HCT116 (cell line): ENCODE measurements at places on chromosomes 1 and 21. TPM values are rescaled to one million over a fixed set of nuclear protein-coding genes. Genes with fewer than 3 reads are reported as not detected.

PTGS2 gene
- 0.91 TPM for total RNA-seq

MIXL1 gene
- not detected for total RNA-seq

ELAPOR1 gene
- total RNA-seq = 0.57 TPM

OPRD1 gene
- not detected for total RNA-seq

UBE2U gene
- total RNA-seq = not detected

ZBTB8B gene
- 0.25 TPM for total RNA-seq

- no peak for DNase-seq
Observed at GRCh38 chr1:150281221-150281757, 1.1 kb upstream of the CIART start.

- DNase-seq = no peak
Observed at GRCh38 chr1:210866532-210866931, 267.4 kb downstream of the KCNH1 start.

DNA sequence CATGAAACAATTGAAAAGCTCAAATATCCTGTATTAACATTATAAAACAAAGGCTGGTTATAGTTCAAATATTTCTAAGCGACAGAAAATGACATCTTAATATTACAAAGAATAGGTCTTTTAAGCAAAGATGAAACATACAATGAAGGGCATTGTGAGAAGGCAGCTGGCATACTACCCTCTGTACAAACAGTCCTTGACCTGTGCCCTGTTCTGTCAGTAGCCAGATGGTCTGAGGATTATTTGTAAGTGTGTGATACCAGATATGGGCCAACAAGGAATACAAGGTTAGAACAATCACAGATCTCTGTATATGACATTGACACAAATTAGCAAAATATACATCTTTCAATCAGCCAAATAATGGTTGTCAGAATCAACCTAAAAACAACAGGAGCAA is 1350.4 kb downstream of the AMY1C start:
- no peak for DNase-seq

DNA sequence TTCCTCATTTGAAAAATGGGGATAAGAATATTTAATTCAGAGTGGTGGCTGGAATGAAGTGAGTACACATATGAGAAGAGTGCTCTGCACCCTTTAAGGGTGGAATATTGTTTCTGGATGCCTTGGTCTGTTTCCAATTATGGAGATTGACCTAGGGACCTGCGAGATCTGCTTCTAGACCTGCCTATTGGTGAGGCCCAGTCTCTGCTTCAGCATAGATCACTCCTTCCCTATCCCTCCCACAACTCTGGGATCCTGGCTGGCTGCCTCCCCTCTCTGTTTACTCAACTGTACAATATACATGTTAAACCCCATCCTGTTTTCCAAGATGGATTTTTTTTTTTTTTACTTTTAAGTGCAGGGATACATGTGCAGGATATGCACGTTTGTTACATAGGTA is 6.4 kb upstream of the LDLRAD1 start:
- DNase-seq = no peak

GRCh38 chr1:197907846-197908616 is 5.6 kb downstream of the C1orf53 start:
- no peak for DNase-seq

- DNase-seq = no peak
Observed at GRCh38 chr1:237910834-237911233, 20.1 kb upstream of the ZP4 start.

GRCh38 chr1:149936992-149937705 is 470 bp upstream of the MTMR11 start:
- DNase-seq = peak; percentile 91
